ENCODE measurements at places on chromosomes 11 and 22.

GRCh38 chr22:46739094-46739870 lies 1.2 kb upstream of the CERK start:
- no peak for DNase-seq

DNA sequence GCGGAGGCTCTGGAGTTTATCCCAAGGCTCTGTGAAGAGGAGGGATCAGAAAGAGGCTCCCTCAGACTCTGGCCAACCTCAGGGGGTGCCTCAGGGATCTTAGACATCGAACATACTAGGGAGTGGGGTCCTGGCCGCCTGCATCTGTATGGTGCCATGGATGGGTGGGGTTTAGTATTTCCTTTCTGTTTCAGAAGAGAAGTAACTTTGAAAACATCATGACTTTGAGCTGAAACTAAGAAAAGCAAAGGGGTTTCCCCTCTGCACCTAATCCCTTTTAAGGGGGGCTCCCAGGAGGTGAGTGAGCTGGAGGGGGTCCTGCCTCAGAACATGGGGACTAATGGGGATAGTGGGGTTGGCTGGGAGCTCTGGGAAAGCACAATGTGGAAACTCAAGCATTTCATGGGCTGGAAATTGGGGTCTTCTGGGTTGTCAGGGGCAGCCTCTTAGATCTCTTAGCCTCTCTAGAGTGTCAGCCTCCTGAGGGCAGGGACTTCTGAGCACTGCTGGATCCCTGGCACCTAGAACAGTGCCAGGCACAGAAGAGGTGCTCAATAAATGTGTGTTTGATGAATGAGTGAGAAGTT lies 11.8 kb upstream of the SSTR3 start:
- no peak for DNase-seq

GRCh38 chr11:111792955-111793500 lies 26.8 kb upstream of the PPP2R1B start:
- no peak for DNase-seq

DNA sequence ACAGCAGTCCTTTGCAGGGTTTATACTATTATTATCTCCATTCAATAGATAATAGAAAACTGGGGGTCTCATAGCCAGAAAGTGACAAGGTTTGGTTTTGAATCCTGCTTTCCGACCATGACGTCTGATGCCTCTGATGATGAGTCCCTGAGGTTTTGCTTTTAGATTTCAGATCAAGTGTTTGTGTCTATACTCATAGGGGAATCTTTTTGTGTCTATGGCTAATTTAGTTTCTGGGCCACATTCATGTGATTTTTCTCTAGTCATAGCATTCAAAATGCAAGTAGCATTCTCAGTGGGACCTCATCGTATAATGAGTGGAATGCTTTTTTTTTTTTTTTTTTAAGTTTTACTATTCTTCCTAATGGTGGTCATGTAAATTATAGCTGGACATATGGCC lies 72.9 kb downstream of the TNRC6B start:
- DNase-seq, result no peak

DNA sequence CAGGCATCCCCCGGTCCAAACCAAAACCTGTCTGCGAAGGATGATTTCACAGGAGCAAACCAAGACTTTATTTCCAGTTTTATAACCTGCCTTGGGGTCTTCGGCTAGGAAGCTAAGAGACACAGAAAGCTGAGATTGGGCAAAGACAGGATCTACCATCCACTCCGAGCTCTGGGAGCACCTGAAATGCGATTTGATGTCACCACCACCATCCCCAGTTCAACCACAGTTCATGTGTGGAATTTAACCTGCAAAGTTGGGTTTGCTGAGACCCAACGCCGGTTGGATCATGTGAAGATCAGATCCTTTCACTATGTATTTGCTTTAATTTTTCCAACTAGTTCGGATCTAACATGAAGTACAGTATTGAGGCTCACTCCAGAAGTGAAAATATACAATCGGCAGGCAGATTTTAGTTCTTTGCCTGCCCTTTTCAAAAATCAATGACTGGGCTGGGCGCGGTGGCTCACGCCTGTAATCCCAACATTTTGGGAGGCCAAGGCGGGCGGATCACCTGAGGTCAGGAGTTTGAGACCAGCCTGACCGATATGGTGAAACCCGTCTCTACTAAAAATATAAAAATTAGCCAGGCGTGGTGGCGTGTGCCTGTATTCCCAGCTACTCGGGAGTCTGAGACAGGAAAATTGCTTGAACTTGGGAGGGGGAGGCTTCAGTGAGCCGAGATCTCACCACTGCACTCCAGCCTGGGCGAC lies 1.4 kb upstream of the C11orf24 start:
- no peak for DNase-seq

DNA sequence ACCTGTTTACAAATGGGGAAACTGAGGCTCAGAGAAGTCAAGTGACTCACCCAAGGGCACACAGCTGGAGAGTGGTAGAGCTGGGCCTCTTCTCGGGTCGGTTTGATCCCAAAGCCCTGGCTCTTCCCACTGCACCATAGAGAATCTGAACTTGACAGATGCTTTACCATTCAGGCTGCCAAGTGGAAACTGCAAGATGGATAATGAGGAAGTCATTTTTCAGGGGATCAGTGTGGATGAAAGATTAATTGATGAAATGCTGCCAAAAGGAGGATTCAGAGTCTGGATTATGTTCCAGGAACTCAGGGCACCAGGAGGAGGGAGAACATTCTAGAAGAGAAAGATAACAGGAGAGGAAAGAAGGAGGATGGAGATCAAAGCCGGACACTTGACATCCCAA lies 185.9 kb upstream of the ZBED5 start:
- no peak for DNase-seq

GRCh38 chr11:111797145-111797581 lies 31.0 kb upstream of the PPP2R1B start:
- DNase-seq, result no peak

GRCh38 chr11:69914286-69915150 lies 95.3 kb upstream of the FGF3 start:
- DNase-seq, result no peak

- DNase-seq, result peak; percentile 57
Measured at GRCh38 chr11:75867778-75868374, 52.9 kb downstream of the UVRAG start.

- no peak for DNase-seq
Measured at GRCh38 chr22:23565305-23565914, 14.7 kb downstream of the IGLL1 start.
